Nephron progenitor cell (in vitro differentiated cells): ENCODE measurements at places on chromosomes 6 and 20.
A peak's percentile ranks its signal among the peaks of the same experiment; 100 is the strongest.

DNA sequence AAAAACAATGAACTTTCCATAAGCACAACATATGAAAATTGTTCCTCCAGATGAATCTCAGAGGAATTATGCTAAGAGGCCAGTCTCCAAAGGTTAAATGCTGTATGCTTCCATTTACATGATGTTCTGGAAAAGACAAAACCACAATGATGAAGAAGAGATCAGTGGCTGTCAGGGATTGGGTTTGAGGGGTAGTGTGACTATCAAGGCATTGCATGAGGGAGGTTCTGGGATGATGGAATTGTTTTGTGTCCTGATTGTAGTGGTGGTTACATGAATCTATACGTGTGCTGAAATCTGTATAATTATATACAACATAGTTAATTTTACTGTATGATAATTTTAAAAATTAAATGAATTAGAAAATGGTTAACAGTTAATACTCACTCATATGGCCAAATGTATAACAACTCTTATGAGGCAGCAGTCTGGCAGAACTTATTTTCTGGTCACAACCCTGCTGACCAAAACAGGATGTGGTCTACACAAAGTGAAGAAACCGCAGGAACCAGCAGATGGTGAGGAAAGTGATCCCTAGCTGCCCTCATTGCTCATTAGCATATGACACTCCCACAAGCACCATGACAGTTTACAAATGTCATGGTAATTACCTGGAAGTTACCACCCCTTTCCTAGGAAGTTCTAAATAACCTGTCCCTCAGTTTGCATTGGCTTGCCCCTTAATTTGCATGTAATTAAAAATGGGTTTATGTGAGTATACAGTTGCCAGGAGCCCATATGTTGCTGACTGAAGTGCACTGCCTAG lies 31.9 kb downstream of the NSFL1C start:
- H3K4me3 ChIP-seq, result no peak overlapping the region
- no peak overlapping the region for H3K27ac ChIP-seq
- H3K27me3 ChIP-seq, result no peaks in the 10 kb centered on the region
- H3K36me3 ChIP-seq, result peaks cover 30% of the 10 kb centered on the region
- no peak for DNase-seq

- H3K27me3 ChIP-seq, result peaks cover 61% of the 10 kb centered on the region
- H3K27ac ChIP-seq, result no peak overlapping the region
- peak; percentile 71 for DNase-seq
- H3K4me1 ChIP-seq, result peaks cover 19% of the 10 kb centered on the region
- no peaks in the 10 kb centered on the region for H3K36me3 ChIP-seq
These were observed 540 bp upstream of the RBM24 start for GRCh38 chr6:17280552-17281090.

- no peaks in the 10 kb centered on the region for H3K36me3 ChIP-seq
- peaks cover 8% of the 10 kb centered on the region for H3K27me3 ChIP-seq
- H3K27ac ChIP-seq, result peak overlapping the region; percentile 94
These were observed 121.1 kb upstream of the HDGFL1 start for GRCh38 chr6:22448291-22448711.

DNA sequence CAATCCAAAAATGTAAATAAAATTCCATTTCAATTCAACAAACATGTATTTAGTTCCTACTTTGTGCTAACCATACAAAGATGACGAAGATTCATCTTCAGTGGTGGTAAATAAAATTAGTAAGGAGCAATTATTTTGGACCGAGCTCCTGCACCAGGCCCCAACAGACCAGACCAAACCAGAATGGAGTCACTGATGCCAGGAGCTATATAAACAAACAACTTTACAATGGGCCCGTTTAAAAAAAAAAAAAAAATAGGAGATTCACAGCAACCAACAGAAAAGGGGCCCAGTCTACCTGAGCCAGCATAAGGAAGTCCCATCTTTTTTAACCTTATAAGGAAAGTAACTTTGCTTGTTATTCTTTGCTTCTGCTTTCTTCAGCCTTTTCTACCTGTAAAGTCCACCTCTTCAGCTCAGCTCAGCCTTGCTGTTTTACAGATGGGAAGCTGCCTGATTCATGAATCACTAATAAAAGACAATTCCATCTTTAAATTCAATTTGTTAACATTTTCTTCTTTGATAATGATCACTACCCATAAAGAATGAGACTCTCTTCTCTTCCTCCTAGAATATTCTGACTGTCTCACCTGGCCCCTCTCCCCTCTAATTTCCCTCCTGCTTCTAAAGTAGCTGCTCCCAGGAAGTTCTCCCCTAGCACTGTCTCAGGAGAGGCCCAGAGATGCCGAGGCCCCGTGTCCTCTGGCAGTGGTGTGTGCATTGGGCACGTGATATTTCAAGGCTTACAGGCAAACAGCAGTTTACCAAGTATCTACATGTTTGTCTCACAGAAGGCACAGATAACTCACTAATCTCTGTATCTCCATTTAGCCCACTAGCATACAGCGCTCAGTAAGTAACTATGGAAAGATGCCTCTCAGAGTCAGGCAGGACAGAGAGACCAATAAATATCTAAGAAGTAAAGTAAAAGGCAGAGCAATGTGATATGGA lies 8.4 kb downstream of the MBOAT1 start:
- no peaks in the 10 kb centered on the region for H3K36me3 ChIP-seq
- peaks cover 6% of the 10 kb centered on the region for H3K27me3 ChIP-seq
- H3K27ac ChIP-seq, result peak overlapping the region; percentile 81
- peak overlapping the region; percentile 24 for H3K4me3 ChIP-seq
- peaks cover 68% of the 10 kb centered on the region for H3K4me1 ChIP-seq
- no peak for DNase-seq

DNA sequence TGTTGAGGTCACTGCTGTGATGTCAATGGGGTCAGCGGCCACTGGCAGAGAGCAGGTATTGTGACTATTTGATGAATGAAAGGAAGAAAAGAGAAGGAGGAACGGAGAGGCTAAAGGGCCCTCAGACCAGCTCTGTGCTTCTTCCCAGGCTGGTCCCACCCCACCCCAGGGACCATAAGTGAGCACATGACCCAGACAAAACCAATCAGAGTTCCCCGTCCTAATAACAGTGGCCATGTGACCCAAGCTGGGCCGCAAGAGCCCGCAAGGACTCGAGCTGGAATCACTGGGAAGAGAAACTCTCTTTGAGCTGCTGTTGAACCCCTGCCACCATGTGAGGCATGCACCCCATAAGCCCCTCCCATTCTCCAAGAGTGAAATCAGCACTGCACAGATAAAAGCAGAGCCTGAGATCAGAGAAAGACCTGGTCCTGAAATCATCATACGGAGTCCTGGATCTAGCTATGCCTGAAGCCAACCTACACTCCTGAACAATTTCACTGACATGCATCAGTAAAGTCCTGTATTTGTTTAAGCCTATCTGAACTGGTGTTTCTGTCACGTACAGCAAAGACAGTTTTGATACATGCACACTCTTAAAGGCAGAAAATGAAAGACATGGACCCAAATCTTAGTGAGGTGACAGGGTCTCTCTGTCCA lies 90.2 kb downstream of the PREX1 start:
- peaks cover 9% of the 10 kb centered on the region for H3K27me3 ChIP-seq
- H3K27ac ChIP-seq, result peak overlapping the region; percentile 40
- H3K4me3 ChIP-seq, result no peak overlapping the region
- peaks cover 16% of the 10 kb centered on the region for H3K36me3 ChIP-seq
- peaks cover 62% of the 10 kb centered on the region for H3K4me1 ChIP-seq

GRCh38 chr6:14585689-14586088 lies 468.1 kb downstream of the CD83 start:
- no peak overlapping the region for H3K4me3 ChIP-seq
- DNase-seq, result no peak
- peaks cover 7% of the 10 kb centered on the region for H3K27me3 ChIP-seq
- no peaks in the 10 kb centered on the region for H3K36me3 ChIP-seq

DNA sequence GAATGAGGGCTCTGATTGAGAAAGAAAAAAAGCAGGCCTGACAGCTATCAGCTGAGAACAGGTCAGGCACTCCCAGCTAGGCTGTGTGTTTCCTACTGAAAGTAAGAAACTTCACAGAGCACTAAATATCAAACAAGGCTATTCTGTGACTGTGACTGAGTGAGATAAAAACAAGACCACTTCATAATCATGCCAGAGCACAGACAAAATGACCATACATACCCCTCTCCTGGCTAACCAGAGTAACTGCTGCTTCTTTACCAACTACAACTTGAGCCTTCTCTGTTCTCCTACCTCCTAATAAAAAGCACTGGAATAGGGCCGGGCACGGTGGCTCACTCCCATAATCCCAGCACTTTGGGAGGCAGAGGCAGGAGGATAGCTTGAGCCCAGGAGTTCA lies 6.8 kb upstream of the BTN1A1 start:
- peaks cover 7% of the 10 kb centered on the region for H3K27me3 ChIP-seq
- peaks cover 19% of the 10 kb centered on the region for H3K4me1 ChIP-seq
- H3K36me3 ChIP-seq, result no peaks in the 10 kb centered on the region
- no peak for DNase-seq
- no peak overlapping the region for H3K27ac ChIP-seq

- H3K27ac ChIP-seq, result peak overlapping the region; percentile 98
- peaks cover 52% of the 10 kb centered on the region for H3K36me3 ChIP-seq
- H3K27me3 ChIP-seq, result peaks cover 19% of the 10 kb centered on the region
- DNase-seq, result peak; percentile 18
These were observed 481 bp downstream of the ZNF133 start for GRCh38 chr20:18288749-18289267.

GRCh38 chr20:22686097-22686496 lies 101.7 kb upstream of the FOXA2 start:
- peaks cover 4% of the 10 kb centered on the region for H3K4me1 ChIP-seq
- H3K4me3 ChIP-seq, result no peak overlapping the region
- H3K27me3 ChIP-seq, result peaks cover 32% of the 10 kb centered on the region
- peak; percentile 54 for DNase-seq

GRCh38 chr6:166785131-166785530 lies 158.1 kb upstream of the RPS6KA2 start:
- DNase-seq, result no peak
- H3K4me1 ChIP-seq, result no peaks in the 10 kb centered on the region
- no peak overlapping the region for H3K4me3 ChIP-seq
- H3K36me3 ChIP-seq, result no peaks in the 10 kb centered on the region
- H3K27ac ChIP-seq, result no peak overlapping the region
- H3K27me3 ChIP-seq, result peaks cover 3% of the 10 kb centered on the region

- peaks cover 9% of the 10 kb centered on the region for H3K4me1 ChIP-seq
- peaks cover 16% of the 10 kb centered on the region for H3K27me3 ChIP-seq
- peaks cover 17% of the 10 kb centered on the region for H3K36me3 ChIP-seq
- no peak overlapping the region for H3K4me3 ChIP-seq
- no peak overlapping the region for H3K27ac ChIP-seq
These were observed 525 bp downstream of the FAM229B start for GRCh38 chr6:112087916-112088315.

DNA sequence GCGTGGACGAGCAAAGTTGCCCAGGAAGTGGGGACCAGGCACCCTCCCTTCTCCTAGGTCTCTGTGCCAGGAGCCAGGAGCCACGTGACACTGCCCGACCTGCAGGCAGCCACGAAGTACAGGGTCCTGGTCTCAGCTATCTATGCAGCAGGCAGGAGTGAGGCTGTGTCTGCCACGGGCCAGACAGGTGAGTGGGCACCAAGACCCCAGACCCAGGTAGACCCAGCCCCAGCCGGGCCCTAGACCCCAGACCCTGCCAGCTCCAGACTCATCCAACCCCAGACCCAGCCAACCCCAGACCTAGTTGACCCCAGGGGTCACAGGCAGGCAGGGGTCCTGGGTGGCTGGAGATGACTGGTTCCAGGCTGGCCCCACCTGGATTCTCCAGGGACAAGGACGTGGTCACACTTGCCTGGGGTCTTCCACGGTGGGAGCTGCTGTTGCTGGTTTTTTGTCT lies 21.1 kb downstream of the COL20A1 start:
- H3K27ac ChIP-seq, result no peak overlapping the region
- no peak overlapping the region for H3K4me3 ChIP-seq
- peaks cover 12% of the 10 kb centered on the region for H3K4me1 ChIP-seq
- no peak for DNase-seq
- no peaks in the 10 kb centered on the region for H3K36me3 ChIP-seq

DNA sequence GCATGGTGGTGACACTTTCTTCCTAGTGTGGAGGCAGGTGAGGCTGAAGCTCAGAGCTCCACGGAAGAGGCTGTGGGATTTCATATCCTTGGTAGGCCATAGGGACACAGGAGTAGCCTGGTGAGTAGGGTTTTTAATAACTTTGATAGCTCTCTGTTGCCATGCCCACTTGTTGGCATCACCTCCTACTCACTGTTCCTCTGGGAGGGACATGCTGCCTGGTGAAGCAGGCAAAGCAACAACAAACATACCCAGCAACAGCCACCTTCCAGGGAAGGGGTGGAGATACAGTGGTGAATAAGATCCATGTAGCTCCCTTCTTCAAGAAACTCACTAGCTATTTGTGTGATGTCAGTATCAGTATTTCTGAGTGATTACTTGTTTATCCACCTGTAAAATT lies 285.4 kb downstream of the CLIC5 start:
- no peak overlapping the region for H3K4me3 ChIP-seq
- peaks cover 7% of the 10 kb centered on the region for H3K4me1 ChIP-seq
- no peaks in the 10 kb centered on the region for H3K36me3 ChIP-seq
- no peak for DNase-seq
- no peak overlapping the region for H3K27ac ChIP-seq

DNA sequence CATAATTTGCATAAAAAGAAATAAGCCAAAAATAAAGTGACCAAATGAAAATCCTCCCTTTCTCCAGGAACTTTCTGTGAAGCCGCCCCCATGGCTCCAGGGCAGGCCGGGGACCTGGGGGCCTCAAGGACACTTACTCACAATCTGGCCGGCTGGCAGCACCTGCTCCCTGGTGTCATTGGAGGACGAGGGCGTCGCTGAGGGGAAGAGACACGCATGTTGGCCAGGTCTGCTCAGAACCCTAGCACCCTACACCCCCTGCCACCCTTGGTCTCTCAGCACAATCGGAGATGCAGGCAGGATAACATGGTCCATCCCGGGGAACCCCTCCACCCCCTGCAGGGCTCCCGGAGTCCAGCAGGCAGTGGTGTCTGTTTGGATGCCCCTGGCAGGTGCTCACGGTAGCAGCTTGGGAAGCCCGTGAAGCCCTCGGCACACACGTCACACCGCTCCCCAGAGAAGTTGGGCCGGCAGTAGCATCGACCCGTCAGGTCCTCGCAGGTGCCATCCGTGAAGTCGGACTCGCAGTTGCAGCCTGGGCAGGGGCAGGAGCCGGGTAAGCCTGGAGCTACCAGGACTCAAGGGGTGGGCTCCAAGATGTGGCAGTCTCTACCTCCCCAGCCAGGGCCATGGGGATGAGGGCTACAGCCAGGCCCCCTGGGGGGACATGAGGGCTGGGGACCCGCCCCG lies 21.3 kb downstream of the LAMA5 start:
- no peak for DNase-seq
- H3K4me3 ChIP-seq, result no peak overlapping the region
- peak overlapping the region; percentile 79 for H3K27ac ChIP-seq
- H3K4me1 ChIP-seq, result no peaks in the 10 kb centered on the region
- H3K36me3 ChIP-seq, result peaks cover 73% of the 10 kb centered on the region

DNA sequence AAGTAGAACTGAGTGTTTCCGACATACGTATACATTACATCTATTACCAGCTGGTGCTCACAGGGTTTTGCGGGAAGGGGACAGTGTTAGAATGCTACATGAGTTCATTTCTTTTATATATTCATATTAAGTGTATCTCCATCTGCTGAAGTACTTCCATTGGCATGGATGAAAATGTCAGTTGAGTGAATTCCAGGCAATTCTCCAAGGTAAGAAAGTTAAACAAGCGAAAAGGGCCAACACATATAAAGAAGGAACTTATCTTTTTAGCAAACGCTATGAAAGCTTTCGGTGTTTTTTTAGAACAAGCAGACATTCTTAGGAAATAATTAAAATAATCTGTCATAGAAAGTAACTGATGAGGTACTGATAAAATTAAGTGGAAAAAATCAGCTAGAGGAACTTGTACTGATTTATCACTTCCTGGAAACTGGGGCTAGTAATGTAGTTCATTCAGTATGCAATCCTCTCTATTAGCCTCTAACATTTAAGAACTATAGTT lies 34.6 kb downstream of the RNF146 start:
- peaks cover 11% of the 10 kb centered on the region for H3K4me1 ChIP-seq
- no peak for DNase-seq
- peak overlapping the region; percentile 36 for H3K27ac ChIP-seq
- H3K4me3 ChIP-seq, result no peak overlapping the region
- H3K36me3 ChIP-seq, result peaks cover 62% of the 10 kb centered on the region
- no peaks in the 10 kb centered on the region for H3K27me3 ChIP-seq
